T-helper 1 cell (primary cell): ENCODE measurements at places on chromosomes 5 and 9.
A peak's percentile ranks its signal among the peaks of the same experiment; 100 is the strongest.

- DNase-seq: no peak
Observed at GRCh38 chr9:16318516-16319060, 551.9 kb downstream of the BNC2 start.

GRCh38 chr5:142977363-142978051 lies 207.3 kb downstream of the ARHGAP26 start:
- peak; percentile 84 for DNase-seq

- DNase-seq: no peak
Observed at GRCh38 chr9:19102181-19102630, 498 bp downstream of the HAUS6 start.

DNA sequence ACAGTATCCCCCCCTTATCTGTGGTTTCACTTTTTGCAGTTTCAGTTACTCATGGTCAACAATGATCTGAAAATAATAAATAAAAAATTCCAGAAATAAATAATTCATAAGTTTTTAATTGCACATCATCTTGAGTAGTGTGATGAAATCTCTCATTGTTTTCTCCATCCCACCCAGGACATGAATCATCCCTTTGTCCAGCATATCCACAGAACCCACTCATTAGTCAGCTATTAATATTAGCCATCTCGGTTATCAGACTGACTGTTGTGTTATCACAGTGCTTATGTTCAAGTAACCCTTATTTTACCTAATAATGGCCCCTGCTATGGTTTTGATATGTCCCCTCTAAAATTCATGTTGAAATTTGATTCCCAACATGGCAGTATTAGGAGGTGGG lies 40.7 kb downstream of the FAM114A2 start:
- no peak for DNase-seq

DNA sequence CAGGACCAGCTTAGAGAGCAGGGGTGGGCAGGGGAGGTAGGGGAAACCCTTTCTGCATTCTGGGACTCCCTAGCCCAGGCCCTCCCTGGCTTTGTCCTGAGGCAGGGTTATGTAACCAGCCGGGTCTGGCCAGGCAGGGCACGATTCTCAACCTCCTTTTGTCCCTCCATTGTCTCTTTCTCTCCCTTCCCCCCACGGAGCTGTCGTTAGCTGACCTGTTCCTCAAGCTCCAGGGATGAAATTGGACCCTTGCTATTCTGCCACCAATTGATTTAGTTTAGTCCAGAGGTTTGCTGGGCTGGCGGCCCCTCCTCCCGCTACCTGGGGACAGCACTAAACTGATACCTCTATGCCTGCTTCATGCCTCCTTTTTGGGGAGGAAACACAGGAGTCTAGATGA lies 9.4 kb upstream of the NDST1 start:
- no peak for DNase-seq
